MCF 10A (cell line): ENCODE measurements at places on chromosomes 1 and 21.

DNA sequence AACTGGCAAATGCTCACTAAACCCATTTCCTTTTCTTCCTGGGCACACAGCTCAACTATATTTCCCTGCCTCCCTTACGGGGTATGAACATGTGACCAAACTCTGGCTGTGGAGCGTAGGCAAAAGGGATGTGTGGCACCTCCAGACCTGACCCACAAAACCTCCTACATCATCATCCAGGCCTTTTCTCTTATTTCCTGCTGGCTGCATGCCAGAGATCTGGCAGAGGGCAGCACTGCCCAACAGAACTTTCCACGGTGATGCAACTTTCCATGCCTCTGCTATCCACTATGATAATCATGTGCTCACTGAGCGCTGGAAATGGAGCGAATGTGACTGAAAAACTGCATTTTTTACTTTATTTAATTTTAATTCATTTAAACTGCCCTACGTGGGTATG, 99.6 kb upstream of the CACNA1E start:
- DNase-seq = peak; percentile 75

DNA sequence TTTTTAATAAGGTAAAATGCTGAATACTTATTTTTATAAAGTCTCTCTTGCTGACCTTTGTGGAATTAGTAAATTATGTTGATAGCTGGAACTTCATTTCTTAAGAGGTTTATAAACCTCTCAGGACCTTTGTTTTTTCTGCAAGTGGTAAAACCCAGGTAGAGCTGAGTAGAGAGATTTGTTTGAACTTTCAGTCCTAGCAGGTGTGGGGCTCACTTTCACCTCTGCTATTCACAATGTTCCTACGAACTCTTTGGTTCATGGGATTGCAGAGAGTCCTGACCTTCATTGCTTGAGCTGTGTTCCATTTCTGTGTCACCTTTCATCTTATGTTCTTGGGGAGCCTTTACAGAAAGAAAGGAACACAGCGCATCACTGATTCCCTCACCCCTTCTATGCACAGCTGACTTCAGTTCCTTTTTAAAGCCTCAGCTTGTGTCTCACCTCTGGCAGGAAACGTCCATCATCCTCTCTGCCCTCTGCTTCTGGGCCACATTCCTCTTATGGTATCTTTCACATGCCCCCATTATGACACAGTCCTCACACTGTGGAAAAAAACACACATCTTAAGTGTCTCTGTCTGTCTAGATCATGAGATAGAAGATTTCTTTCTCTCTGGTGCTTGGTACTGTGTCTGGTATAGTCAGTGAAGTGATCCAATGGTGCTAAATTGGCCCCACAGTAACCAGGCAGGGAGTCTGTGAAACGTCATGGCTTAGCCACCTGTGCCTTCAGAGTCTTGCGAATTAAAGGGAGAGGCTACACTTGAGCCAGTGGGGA, 262.5 kb upstream of the B3GALT2 start:
- DNase-seq = no peak

GRCh38 chr1:208476846-208477170, 232.6 kb upstream of the PLXNA2 start:
- DNase-seq = no peak

GRCh38 chr1:160436966-160437365, 36.6 kb downstream of the VANGL2 start:
- no peak for DNase-seq

GRCh38 chr1:83746234-83746633, 252.7 kb downstream of the TTLL7 start:
- no peak for DNase-seq

DNA sequence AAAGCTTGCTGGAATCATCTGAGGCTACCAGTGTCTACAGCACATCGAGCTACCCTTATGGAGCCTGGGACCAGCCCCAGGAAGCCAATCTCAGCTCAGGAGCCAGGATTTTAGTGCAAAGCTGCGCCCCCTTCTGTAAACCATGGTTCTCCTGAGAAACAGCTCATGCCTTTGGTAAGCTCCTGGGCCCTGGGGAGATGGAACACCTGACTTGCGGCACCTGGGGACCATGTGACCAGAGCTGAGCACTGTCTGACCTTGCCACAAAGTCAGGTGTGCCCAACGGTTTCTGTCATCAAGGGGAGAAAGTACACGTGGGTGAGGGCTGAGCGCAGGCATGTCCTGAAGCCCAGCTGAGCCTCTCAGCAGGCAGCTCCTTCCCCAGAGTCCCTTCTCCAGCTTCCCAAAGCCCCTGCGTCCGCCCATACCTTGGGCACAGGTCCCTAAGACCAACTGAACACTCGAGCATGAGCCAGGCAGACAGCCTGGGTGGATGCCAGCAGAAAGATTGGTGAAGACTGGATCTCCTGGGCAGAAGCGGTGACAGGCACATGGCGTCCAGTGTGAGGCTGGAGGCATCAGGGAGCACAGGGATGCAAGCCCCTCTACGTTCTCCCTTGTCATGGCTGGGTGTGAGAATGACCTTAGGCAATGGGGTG, 57.9 kb upstream of the TENT5B start:
- no peak for DNase-seq
